ENCODE measurements at places on chromosomes 16 and 17. TPM values are rescaled to one million over a fixed set of nuclear protein-coding genes. Genes with fewer than 3 reads are reported as not detected.

DNA sequence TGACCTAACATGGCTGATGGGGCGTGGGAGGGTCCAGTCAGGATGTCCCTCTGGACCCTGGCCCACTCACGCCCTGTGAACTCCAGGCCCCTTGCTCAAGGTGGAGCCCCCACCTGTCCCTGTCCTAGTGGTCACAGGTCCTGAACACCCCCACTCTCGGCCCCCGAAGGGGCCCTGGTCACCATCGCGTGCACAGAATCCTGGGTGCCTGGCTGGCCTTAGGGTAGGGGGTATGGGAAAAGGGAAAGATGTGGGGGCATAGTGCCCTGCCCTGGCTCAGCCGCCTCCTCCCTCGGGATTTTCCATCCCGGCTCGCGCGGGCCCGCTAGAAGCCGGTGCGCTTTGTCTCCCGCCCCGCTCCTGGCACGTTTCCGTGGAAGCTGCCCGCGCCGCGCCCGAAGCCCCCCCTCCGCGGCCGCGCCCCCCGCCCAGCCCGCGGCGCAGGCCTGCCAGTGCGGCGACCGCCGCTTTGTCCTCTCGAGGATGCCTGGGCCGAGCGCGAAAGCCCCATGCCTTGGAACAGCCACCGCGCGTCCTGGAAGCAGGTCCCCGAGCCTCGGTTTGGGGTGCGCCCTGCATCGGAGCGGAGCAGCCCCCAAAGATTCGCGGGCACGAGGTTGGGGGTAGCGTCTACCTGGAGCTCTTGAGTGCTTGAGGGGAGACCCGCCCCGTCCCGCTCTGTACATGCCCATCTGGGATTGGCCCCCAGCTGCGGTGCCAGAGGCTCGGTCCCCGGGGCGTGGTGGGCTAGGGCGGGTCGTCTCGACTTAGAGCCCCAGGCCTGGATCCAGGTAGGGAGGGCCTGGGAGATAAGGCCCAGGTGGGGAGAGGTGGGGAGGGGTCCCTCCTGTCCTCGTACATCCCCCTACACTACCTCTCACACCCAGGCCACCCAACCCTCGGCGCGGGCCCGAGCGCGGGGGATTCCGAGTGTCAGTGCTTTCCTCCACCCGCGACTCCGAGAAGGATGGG lies 1.3 kb downstream of the SMPD3 start:
- no peak for DNase-seq

DNA sequence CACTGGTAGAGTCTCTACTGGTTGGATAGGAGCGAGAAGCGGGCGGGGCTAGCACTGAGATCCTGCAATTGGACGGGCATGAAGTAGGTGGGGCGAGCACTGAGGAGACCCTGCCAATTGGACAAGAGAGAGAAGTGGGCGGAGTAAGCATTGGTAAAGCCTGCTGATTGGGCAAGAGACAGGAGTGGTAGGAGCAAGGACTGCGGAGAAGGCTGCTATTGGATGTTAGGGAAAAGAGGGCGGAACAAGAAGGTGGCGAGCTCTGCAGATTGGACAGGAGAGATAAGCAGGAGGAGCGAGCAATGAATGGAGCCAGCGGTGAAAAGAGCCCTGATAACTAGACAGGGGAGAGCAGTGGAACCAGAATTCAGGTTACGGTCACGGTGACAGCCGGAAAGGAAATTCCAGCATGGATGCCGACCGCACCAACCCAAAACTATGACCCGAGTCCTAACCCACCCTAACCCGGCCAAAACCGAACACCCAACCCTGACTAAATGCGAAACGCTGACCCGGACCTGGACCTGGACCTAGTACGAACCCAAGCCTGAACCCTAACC lies 4.8 kb downstream of the SCGB1C2 start:
- DNase-seq = peak; percentile 34

GRCh38 chr17:76986365-76986764 lies 118.2 kb downstream of the MGAT5B start:
- peak; percentile 87 for DNase-seq

- peak; percentile 42 for DNase-seq
These were observed 6.1 kb downstream of the SSTR5 start for GRCh38 chr16:1078579-1079021.

- no peak for DNase-seq
These were observed 71.1 kb downstream of the DYNLRB2 start for GRCh38 chr16:80611930-80612327.

DNA sequence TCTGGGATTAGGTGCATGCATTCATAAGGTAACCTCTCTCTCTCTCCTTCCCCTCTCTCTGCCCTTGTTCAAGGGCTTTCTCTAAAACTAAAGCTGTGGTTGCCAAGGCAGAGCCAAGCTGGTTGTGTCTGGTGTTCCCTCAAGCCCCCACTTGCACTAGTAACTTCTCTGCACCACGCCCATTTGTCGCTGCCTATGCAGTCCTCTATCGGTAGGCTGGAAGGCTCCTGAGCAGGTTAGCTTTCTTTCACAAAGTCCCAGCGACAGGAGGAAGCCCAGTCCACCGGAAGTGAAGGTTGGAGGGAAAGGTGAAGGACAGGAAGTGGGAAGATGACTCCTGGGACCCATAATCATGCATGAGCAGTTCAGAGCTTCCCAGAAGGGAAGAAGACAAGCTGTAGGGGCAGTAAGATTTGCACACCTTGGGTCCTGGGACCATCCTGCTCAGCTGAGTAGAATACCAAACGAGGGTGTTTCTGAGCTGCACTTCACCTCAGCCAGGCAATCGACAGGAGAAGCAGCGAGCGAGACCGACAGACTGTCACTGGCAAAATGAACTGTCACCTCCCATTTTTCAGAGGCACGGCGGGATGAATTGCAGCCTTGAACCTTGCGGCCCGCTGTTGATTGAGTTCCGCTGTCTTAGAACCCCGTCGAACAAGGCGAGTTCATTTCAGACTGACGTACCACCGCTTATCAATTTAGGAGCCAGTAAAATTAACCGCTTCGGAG lies 14.7 kb upstream of the SKAP1 start:
- DNase-seq = no peak

GRCh38 chr17:78709119-78709681 lies 72.9 kb downstream of the CYTH1 start:
- DNase-seq = no peak

DNA sequence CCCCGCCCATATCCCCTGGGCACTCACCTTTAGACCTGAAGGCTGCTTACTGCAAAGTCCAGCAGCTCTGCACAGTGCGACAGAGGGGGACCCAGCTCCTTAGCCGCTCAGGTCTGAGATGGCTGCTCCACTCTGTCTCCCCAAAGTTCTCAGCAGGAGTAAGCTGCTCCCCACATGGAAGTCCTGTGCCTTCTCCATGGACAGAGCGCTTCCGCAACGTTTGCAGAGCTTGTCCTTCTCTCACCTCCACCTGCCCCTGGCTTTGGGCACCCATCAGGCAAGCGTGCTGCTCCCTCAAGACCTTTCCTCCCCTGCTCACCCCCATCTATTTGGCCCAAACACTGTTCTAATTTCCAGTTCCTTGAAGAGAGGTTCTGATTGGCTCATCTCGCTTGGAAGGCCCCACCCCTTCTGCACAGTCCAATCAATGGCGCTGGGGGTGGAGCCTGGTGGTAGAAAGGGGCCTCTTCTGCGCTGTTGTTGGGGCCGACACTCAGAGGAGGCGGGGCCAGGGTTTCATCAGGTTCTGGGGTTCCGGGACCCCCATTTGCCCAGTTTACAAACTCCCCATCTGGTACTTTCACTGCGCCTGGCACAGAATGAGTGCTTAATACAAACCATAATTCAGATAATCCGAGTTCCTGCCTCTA lies 137.2 kb downstream of the CYLD start:
- DNase-seq = no peak

GRCh38 chr16:19802612-19803011 lies 82.0 kb downstream of the GPRC5B start:
- no peak for DNase-seq

DNA sequence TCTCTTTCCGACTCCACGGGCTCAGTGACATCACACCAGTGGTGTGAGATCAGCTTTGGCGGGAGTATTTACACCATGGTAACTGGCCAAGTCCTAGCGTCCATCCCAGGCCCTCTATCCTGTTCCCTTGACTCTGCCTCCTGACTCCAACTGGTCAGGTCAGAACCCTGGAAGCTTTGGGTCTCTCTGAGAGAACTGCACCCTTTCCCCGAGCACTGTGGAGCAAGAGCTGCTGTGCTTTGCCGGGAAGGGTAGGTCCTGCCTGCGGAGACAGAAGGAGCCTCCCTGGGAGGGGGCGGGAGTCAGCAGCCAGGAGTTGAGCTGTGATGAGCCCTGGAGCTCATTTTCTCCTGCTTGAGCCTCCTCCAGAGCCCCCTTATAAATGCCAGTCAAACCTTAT lies 212.1 kb upstream of the TNRC6C start:
- no peak for DNase-seq

DNA sequence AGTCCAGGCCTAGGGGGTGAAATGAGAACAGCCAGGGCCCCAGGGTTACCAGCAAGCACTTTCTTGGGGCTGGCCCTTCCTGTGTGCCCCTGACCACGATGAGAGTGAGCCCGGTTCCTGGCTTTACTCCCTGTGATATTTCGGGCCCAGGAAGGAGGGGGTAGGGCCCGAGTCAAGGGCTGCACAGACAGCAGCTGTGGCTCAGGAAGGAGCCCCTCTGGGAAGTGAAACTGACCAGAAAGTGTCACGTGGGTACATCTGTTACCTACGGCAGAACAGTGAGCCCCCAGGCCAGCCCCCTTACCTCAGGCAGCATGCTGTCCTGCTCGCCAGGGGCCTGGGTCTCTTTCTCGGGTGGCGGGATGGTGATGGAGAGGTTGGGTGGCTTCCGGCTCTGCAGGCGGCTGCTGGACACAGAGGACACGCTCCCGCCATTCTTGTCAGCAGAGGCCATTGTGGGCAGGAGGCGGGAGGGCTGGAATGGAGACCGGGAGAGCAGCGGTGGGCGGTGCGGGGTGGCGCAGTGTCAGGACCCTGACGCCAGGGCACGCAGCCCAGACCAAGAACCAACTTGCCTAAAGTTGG lies 13.8 kb downstream of the AANAT start:
- DNase-seq = no peak

DNA sequence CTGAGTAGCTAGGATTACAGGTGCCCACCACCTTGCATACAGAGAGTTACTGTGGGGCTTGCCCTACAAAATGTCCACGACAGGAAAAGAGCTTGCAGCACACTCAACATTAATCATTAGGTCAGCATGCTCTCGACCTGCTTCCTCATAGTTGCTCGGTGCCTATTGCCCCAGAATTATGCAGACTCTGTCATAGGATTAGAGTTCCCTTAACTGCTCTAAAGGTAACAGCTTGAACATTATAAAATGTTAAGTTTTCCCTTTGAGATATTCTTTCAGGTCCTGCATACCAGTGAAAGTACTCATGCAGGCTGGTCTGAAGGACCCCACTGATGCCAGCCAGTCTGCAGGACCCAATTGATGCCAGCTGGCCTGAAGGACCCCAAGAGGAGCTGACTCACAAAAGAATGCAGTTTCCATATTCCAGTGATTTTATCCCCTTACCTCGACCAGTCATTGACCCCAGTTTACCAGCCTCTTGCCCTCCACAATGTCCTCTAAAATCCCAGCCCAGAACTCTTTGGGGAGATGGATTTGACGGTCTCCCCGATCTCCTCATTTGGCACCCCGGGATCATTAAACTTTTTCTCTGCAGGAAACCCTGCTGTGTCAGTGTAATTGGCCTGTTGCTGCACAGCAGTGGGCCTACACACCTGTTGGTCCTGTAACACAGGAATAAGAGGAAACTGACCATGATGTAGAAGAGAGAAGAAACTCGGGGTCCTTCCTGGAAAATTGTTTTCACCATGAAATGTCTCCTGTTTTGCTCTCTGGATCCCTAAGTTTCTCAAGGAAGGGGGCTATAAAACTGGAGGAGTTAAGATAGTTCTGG lies 10.6 kb downstream of the ICAM2 start:
- DNase-seq = no peak

- no peak for DNase-seq
These were observed 191.0 kb downstream of the SPECC1 start for GRCh38 chr17:20200016-20200795.

DNA sequence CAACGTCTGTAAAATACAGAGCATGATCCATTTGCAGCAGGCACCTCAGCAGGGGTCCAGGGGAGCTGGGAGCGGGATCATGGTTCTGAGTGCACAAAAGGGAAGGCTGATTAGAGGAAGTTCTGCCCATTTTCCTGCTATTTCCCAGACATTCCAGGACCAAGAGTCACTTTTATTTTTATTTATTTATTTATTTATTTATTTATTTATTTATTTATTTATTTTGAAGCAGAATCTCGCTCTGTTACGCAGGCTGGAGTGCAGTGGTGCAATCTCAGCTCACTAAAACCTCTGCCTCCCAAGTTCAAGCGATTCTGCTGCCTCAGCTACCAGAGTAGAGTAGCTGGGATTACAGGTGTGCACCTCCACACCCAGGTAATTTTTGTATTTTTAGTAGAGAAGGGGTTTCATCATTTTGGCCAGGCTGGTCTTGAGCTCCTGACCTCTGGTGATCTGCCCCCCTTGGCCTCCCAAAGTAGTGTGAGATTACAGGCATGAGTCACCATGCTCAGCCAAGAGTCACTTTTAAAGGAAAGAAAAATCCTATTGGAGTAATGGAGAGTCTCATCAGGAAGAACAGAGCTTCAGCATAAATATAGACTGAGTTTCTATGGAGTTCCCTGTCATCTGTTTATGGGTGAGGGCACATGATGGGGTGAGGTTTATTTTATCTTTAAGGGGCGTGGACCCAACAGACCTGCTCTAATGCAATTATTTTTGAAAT lies 355.2 kb downstream of the HAPSTR1 start:
- no peak for DNase-seq

GRCh38 chr16:65070831-65071432 lies 50.9 kb downstream of the CDH11 start:
- peak; percentile 41 for DNase-seq

DNA sequence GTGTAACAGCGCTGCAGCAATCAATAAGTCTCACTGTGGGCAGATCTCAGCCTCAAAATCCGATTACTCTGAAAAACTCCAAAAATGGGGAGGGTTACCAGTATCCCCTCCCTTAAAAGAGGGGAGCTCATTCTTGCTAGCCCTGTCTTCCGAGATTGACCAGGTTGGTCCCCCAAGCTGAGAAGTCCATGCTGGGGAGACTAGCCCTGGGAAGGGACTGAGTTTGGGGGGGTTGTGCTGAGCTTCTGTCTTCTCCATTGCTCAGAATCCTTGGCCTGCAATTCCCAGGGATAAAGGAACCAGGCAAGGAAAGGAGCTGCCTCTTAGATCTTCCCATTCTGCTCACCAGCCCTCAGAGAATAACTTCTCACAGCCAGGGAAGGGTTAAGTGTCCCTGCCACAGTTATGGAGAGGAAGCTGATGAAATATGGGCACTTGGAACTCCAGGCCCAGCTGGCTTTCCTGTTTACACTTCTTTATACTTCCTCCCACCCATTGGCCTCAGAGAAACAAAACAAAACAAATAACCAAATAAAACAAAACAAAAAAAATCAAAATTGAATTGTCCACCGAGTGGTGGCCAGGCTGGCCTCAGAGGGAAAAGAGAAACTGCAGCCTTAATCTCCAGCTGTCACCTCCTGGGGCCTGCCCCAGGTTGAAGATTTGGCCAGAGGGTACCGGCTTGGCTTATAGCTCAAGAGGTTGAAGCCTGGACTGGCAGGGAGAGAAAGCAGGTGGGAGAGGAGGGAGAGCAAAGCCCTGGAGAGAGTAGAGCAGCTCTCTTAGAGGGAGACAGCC lies 2.6 kb downstream of the HOXB3 start:
- no peak for DNase-seq

- peak; percentile 55 for DNase-seq
These were observed 9.5 kb upstream of the FZD2 start for GRCh38 chr17:44547625-44548267.

The ANKRD40CL gene
- polyA plus RNA-seq = 0.15 TPM

The SMIM36 gene
- polyA plus RNA-seq = 0.11 TPM

The COPZ2 gene
- 23.1 TPM for polyA plus RNA-seq

The GLP2R gene
- 2.6 TPM for polyA plus RNA-seq

The STXBP4 gene
- polyA plus RNA-seq = 15.4 TPM

The HBZ gene
- polyA plus RNA-seq = 3.8 TPM

The CHRNE gene
- 0.85 TPM for polyA plus RNA-seq

The ITGAX gene
- 1.9 TPM for polyA plus RNA-seq

The GNAO1 gene
- 20.5 TPM for polyA plus RNA-seq

All from left lung (tissue), 14 donors.